Activated B cell treated with CpG ODN at 0.5 μM for 24 hours (primary cell): ENCODE measurements at places on chromosomes 2 and 18.

DNA sequence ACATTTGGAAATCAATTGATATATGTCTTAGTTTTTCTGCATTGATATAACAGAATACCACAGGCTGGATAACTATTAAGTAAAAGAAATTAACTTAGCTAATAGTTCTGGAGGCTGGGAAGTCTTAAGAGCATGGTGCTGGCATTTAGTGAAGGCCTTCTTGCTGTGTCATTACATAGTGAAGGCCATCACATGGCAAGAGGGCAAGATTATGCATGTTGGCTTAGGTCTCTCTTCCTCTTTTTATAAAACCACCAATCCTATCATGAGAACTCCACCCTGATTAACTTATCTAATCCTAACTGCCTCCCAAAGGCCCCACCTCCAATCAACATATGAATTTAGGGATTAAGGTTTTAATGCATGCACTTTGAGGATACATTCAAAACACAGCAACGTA lies 225.5 kb upstream of the VRK2 start:
- no peak for DNase-seq

DNA sequence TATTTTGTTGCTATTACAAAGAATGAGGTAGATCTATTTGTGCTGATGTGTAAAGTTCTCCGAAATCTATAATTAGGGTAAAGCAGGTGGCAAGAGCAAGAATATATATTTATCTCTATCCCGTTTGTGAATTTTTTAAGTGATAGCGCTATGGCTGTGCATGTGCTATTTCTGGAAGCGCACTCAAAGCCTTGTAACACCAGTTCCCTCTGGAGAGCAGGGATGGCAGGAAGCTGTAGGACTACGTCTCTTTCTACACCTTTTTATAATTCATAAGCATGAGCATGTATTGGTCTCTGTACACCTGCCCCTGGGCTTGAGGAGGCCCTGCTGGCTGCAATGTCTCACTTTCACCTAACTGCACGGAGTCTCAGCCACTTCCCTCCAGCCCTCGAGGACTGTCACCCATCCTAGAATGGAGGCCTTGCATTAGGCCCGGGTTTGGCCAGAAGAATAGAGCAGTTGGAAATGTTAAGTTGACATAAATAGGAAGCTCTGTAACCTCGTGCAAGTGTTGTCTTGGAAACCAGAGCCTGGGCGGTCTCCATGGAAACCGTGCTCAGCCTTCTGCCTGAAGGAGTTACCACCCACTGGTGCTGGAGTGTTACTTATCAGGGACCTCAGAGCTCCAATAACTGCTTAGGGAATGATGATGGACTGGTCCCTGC lies 20.9 kb downstream of the ITM2C start:
- no peak for DNase-seq

- no peak for DNase-seq
These were observed 12.0 kb upstream of the GTF2A1L start for GRCh38 chr2:48605482-48606175.

GRCh38 chr2:123692121-123692520 lies 333.0 kb upstream of the CNTNAP5 start:
- no peak for DNase-seq

DNA sequence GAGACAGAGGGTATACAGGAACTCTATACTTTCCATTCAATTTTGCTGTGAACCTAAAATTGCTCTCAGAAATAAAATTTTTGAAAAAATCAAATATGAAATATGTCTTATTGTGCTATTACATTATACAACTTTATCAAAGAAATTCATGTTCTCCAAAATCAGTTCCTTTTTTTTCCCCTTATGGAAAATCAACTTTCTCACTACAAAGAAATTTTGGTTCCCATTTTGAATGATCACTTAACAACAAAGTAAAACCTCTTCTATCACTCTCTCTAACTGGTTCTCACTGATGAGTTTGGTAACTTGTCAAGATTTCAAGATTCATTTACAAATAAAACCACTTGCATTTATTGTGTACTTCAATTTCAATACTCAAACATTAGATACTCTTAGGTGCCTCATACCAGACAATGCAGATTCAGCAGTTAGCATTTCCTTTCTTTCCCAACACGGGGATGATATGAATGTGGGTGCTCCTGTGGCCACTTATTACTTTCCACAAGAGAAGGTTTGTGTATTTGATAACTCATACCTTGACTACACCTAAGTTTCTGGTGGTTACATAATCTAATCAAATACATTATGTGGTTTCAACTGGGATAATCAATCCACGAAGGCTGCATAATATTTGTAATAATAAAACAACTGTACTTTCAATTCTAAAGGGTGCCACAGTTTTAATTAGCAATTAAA lies 6.4 kb downstream of the PSME4 start:
- no peak for DNase-seq

DNA sequence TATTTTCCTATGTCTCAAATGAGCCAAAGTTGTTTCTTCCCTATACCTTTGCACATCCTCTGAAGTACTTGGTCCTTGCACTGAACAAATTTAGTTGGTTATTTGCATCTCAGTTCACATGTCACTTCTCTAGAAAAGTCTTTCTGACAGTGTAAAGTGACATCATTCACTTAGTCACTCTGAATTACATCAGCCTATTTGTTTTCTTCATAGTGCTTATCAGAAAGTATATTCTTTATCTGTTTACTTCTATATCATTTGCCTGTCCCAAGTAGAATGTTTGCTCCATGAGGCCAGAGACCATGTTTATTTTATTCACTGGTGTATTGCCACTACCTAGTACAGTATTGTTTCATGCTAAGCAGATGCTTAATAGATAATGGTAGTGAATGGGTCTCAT lies 173.7 kb downstream of the HNMT start:
- DNase-seq = no peak

- no peak for DNase-seq
These were observed 280.8 kb upstream of the NRP2 start for GRCh38 chr2:205401511-205401910.

- DNase-seq = no peak
These were observed 420.3 kb upstream of the MMADHC start for GRCh38 chr2:150007815-150008430.

- DNase-seq = no peak
These were observed 248.5 kb downstream of the ZNF516 start for GRCh38 chr18:76246590-76246989.

DNA sequence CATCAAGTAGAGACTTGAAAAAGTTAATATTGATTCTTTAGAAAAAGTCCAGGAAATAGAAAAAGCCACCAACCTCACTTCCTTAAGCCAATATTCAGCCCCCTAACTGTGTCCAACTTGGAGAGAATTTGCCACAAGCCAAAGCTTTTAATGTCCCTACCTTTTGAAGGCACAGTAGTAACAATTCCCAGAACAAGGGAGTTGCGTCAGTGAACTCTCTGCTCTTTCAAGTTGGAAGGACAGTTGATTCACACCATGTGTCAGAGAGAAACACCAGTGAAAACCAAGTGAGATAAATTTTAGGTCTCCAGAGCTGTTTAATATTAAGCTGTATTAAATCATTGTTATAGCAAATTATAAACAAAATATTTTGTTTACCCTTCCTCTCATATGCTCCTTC lies 66.1 kb downstream of the EXOC6B start:
- no peak for DNase-seq

- DNase-seq = no peak
These were observed 281.0 kb upstream of the MEIS1 start for GRCh38 chr2:66153941-66154340.

- no peak for DNase-seq
These were observed 26.9 kb upstream of the TNS1 start for GRCh38 chr2:218029366-218030360.

DNA sequence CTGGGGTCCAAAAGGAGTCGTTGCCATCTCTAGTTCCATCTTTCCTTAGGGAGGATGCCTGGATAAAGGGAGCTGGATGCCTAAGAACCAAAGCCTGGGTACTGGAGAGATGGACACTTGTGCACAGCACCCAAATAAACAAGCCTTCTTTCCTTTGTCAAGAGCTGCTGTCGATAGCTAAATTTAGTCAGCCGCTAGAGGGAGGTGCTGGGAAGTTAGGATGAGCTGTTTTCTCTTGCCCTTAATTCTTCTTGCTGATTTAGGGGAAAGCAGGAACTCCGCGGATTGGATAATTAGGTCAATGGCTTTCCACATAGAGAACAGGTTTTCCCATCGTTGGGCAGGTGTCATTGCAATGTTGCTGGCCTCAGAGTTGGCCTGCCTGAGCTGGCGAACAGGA lies 30.9 kb upstream of the SERPINB12 start:
- DNase-seq = no peak

- no peak for DNase-seq
These were observed 94.2 kb downstream of the ACSL3 start for GRCh38 chr2:222955008-222955407.

- DNase-seq = no peak
These were observed 149.9 kb upstream of the RAB6C start for GRCh38 chr2:129829588-129829987.

DNA sequence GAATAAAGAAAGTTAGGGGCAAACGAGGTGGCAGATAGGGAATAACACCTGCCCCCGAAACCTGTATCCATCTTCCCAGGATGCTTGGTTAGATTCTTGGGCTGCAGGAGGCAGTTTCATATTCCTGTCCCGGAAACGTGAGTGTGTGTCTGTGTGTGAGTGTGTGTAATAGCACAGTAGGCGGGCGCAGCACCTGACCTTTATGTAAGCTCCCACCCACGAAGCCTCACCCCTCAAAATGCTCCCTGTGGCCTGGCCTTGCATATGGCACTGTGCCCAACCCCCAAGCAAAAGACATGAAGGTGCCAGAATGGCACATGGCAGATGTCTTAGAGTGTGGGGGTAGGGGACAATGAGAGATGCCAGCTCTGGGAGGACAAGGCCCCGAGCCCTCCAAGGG lies 48.9 kb downstream of the EFR3B start:
- DNase-seq = no peak

- no peak for DNase-seq
These were observed 58.8 kb downstream of the MFSD6 start for GRCh38 chr2:190466819-190467446.

- DNase-seq = no peak
These were observed 496.7 kb downstream of the NRXN1 start for GRCh38 chr2:50535256-50535655.

DNA sequence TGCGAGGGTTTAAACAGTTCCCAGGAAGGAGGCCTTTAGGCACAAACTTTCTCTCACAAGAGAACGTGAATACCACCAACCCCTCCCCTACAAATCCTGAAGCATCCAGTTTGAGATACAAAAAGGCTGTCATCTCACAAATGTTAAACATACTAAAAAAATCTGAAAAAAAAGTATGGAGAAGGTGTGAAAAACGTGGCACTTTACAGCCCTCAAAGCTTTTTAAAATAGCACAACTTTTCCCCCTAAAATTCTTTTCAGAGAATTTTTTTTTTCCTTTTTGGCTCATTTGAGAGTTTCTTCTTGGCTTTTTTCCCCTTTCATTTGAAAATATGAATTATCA lies 10.1 kb downstream of the ZEB2 start:
- DNase-seq = no peak

DNA sequence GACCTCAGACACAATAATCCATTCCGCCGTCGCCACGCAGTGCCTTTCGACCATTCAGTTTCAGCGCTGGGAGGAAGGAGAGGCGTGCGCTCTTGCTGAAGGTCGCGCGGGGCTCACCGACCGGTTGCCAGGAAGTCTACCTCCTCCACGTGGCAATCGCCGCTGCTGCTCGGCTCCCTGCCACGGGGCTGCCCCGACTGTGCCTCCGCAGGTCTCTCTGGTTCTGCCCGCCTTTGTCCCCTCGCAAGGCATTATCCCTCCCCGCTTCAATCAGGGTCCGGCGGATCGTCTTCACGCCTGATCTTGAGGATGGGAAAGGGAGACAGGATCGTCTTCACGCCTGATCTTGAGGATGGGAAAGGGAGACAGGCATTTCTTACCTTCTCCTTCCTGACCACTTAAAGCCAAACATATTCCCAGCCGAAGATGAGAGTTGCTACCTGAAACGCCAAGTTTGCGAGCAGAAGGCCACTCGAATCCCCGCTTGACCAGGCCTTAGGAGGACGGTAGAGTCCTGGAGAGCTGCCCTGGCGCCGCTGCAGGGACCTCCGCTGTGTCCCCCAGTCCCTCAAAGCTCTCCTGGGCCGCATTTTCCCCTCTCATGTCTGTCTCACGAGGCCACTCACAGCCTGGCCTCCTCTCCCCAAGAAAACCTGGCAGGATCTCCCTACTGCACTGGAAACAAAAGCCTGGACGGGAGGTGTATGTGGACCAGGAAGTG lies 4.3 kb upstream of the GPR45 start:
- DNase-seq = peak; percentile 18

DNA sequence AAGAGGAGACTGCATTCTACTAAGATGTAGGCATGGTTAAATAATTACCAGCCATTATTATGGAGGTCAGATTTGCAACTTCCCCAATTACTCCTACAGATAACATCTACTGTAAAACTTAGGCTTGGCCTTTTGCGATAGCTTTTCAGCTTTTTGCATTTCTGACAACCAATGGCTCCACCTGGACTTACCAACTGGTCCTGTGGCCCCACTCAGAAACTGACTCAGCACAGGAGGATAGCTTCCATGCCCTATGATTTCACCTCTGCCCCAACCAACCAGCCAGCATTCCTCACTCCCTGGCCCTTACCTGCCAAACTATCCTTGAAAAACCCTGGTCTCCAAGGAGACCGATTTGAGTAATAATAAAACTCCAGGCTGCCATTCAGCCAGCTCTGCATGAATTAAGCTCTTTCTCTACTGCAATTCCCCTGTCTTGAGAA lies 28.2 kb downstream of the TUBB6 start:
- DNase-seq = no peak

- no peak for DNase-seq
These were observed 280.3 kb upstream of the TRIB2 start for GRCh38 chr2:12436483-12436882.

- no peak for DNase-seq
These were observed 51.0 kb upstream of the BCL2L11 start for GRCh38 chr2:111069722-111070121.

- no peak for DNase-seq
These were observed 367.5 kb upstream of the MMADHC start for GRCh38 chr2:149954981-149955600.

GRCh38 chr2:53033411-53033810 lies 734.2 kb upstream of the CHAC2 start:
- DNase-seq = no peak

DNA sequence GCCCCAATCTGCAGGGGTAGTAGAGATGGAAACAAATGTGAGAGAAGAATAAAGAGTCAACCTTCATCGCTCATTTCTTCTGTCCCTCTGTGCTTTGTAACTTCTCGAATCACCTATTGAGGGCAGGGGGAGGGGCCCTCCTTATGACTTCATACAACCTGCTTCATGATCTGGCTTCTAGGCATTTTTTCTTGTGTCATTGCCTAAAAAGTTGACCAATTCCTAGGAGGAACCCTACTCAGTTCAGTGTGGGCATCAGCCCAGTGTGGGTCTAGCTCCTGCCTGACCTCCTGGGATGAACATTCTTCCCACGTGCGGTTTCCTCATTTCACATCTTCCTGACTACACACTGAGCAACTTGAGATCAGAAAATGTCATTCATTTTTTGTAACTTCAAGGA lies 46.3 kb upstream of the CREB1 start:
- no peak for DNase-seq

GRCh38 chr18:33114749-33115148 lies 325.8 kb downstream of the CCDC178 start:
- no peak for DNase-seq
